ENCODE measurements at places on chromosomes 2 and 18.
A peak's percentile ranks its signal among the peaks of the same experiment; 100 is the strongest.

GRCh38 chr2:241721852-241722251, 12.6 kb upstream of the D2HGDH start:
- no peak for DNase-seq

DNA sequence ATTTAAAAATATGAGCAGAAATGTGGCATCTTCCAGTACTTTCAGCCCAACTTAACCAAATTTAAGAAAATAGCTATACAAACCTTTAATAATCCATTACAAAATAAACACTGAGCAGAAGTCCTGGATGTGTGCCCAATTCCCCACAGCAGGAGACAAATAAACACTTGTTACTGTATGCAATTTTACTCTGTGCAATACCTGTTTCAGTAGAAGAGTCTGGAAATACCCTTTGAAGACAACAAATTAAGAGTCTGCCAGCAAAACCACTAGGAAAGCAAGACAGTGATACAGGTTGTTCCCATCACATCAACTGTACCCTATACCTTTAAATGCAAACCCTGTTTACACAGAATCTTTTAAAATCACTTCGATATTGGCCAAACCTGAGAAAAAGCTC, 41.4 kb upstream of the RNU4ATAC start:
- peak; percentile 13 for DNase-seq

DNA sequence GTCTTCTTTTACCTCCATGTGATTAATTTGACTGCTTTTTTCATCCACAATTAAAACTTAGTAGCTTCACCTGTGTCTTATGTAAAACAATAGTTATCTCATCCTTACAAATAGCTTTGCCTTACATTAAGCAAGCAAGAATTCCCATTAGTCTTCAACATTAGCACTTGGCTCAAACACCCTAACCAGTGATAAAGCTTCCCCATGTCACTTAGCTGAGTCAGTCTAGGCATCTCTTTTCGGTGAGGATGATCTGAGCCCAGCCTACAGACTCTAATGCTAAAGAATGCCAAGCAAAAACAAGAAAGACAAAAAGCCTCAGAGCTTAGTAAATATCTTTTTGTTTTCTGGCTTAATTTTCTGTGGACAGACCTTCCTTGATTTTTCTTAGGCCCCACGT, 26.1 kb downstream of the GAD1 start:
- no peak for DNase-seq

DNA sequence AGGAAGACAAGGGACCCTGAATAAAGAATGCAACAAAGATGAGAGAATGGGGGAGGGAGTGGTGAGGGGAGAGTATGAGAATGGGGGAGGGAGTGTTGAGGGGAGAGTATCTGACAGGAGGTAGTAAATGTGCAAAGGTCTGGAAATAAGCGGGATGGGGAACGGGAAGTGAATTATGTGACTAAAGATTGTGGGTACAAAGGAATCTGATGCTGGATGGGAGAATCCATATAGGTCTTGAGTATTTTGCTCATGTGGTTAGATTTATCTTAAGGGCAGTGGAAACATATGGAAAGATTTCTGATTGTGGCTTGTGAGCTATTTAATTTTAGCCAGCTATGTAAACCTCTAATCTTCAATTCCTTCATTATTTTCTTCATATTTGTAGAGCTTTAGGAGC, 593.4 kb downstream of the DCC start:
- no peak for DNase-seq

- DNase-seq: no peak
Measured at GRCh38 chr18:59834267-59834666, 65.5 kb upstream of the PMAIP1 start.

DNA sequence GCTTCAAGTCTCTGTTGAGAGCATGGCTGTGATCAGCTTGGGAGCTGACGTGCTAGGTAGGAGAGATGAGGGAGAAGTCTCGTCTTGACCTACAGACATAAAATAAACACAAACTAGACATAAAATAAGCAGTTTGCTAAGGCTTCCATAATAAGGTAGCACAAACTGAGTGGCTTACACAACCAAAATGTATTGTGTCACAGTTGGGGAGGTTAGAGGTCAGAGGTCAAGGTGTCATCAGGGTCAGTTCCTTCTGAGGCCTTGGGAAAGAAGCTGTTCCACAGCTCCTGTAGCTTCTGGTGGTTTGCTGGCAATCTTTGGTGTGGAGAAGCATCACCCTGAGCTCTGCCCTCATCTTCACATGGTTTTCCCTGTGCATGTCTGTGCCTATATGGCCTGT, 20.2 kb downstream of the DAW1 start:
- DNase-seq: no peak

DNA sequence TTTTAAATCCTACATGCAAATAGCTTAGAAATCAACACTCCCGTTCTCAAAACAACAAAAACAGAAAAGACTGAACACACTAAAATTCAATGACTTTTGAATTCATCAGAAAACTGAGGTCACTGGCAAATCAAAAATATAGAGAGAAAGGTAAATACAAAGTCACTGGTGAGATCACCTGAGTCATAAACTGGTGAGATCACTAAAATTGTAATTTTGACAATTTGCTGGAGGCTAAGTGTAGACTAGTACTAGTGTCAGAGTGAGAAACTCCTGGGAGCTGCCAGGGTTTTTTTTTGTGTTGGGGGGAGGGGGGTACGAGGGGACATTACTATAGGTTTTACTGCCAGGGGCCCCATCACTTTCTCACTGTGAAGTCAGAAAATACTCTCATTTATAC, 1876.0 kb upstream of the CELF4 start:
- DNase-seq: no peak

DNA sequence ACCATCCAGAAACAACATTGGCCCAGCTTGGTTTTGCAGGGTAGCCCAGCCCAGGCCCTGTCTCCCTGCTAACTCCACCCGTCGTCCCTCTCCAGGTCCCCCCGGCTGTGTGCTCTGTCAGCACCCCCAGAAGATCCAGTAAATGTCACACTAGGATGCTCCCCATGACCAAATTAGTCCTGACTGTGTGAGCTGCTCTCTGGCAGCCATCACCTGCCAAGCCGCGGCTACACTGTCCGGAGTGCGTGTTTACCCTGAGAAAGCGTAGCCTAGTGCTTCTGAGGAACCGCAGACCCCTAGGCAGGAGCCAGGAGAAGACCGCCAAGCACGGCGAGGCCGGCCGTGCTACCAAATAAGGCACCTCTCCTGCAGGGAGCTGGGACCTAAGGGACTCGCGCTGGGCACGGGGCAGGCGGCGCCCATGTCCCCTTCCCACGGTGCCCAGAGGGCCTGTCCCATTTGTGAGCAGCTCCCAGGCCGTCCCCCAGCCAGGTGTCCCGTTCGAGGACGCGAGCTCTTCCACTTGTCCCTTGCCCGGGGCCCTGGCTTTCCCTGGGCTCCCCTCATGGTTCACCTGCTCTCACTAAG, 849.9 kb downstream of the RNF144A start:
- DNase-seq: no peak

Data from left lung (tissue), 14 donors.